ENCODE measurements at places on chromosomes 5 and 9.

DNA sequence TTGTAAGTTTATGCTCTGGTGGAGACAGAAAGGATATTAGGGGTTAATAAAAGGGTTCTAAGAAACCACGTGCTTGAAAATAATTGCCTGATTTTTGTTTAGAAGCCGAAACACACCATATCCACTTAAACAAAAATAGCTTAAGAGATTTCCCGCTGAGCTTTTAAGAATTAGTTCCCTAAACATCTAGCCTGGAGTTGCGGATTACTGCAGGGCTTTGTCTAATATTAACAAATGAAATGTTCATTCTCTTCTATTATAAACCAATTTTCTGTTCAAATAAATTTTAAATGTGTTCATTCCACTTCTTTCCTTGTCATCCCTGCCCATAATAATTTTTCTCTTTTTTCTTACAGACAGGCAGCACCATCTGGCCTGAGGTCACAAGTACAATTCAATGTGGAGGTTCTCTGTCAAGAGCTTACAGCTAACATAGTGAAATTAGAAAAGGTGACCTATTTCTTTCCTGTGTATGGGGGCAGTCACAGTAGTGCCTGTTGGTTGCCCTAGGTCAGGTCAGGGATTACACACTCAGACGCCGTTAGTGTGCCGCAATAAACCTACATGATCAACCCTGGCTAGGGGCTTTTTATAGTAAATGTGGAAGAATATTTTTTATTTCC is 65.3 kb downstream of the GRAMD2B start:
- DNase-seq = no peak

GRCh38 chr9:130167927-130168326 is 4.3 kb upstream of the NCS1 start:
- DNase-seq = no peak

DNA sequence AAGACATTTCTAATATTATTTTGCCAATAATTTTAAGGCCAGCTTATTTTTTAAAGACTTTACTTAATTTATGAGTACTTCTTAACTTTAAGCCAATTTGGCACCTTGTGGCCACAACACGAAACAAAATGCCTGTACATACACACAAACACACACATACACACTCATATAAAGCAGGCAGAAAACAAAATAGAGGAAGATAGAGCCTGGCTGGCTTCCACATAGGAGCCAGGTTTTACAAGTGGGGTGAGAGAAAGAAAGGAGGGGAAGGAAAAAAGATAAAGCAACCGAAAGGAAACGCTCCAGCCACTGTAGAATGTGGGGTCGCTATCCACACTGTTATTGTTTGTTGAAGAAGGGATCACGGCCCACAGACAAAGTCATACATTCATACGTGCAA is 10.4 kb downstream of the GMCL2 start:
- no peak for DNase-seq

DNA sequence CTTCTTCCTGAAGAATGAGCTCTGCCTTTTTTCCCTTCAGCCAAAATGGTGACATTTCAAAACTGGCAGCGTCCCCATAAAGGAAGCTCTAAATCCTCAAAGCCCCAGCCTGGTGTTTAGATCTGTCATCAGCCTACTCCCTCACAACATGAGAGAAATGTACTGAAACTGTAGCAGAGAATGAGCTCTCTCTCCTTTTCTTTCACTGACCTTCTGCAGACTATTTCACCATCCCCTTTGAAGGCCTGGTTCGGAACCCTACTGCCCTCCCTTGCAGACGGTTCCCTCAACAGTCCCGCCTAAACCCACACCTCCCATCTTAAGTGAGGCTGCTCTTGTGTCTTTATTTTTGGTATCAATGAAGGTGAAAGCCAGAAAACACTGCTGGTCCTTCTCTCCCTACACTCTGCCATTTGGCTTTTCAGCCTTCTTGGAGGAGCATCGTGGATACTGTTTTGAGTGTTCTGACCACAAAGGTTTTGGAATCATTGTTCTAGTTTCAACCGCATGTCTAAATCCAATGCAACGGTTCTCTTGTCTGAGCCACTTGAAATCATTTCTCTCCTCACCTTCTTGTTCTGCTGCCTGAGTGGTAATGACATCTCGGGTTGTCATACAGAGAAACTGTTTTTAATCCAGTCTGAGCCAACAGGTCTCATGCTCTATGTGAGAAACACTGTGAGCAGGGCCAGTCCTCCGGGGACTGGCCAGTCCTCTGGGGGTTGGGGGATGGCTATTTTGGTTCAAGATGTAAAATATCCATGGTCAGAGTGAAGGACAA is 39.0 kb downstream of the ITK start:
- no peak for DNase-seq

- DNase-seq = no peak
Measured at GRCh38 chr9:98185021-98185567, 7.3 kb downstream of the CORO2A start.

GRCh38 chr5:133562554-133562953 is 49.8 kb downstream of the FSTL4 start:
- DNase-seq = no peak

GRCh38 chr9:68966496-68966944 is 47.4 kb downstream of the PRKACG start:
- no peak for DNase-seq

DNA sequence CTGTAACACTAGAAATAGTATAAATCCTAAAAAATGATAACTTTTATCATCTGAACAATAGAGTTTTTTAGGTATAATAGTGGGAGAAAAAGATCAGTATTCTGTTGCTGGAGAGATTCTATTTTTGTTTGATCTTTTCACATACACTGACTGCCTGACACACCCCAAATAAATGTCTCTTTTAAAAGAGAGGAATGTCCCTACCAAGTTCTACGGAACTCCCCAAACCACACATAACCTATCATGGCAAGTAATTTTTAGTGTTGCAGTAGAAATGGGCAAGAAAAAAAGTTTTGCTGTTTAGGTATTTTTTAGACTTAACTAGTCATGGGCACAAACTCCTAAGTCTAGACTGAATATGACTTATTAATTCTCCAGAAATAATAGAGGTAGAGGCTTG is 139.1 kb downstream of the ELAVL2 start:
- no peak for DNase-seq

Data from substantia nigra (tissue), 51 donors.